ENCODE measurements at places on chromosomes 6 and 20.
A peak's percentile ranks its signal among the peaks of the same experiment; 100 is the strongest.

DNA sequence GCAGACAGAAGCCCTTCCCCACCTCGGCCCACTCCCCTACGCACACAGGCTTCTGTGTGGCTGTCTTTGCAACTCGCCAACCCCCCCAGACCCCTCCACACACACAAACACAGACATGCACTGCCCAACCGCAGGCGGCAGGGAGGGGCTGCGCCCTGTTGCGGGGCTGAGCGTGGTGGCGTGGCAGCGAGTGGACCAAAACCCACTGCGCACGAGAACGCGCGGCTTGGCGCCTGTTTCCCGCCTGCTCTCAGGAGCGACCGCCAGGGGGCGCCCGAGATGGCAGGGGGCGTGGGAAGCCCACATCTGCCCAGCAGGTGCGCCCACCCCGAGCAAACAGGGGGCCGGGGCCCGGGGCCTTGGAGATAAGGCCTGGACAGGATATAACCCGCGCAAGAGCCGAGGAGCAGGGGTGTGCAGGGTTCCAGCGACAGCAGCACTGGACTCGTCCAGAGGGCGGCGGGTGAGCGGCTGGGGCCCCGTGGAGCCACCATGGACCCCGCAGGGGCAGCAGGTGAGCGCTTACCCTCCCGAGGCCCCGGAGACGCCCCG, at the start of gene RBPJL:
TSS of gene RBPJL (plus strand) at position 410 of the 552 bp plus-strand sequence. CDS start at position 493, 83 bp downstream.
- peak; percentile 41 for DNase-seq

DNA sequence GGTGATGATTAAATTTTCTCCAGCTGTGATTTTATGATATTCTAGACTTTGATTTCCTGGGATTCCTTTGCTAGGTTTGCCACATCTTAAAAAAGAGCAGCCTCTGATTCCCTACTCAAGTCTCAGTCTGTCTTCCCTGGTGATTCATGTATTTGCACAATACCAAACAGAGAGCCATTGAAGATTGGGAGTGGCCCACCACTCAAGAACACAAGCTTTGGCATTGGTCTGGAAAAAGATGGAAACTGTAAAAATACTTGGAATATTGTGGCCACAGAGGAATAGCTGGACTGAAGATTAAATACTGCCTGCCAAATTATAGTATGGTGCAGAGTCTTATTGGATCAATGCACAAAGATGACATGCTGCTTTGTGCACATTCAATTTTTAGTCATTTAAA, 32.9 kb downstream of the PTCHD4 start:
- no peak for DNase-seq

GRCh38 chr6:111600588-111601445, 4.9 kb downstream of the TRAF3IP2 start:
- DNase-seq = no peak

GRCh38 chr6:35018746-35019145, 122.4 kb downstream of the TCP11 start:
- DNase-seq = no peak

- DNase-seq = no peak
Measured at GRCh38 chr6:19472850-19473249, 364.3 kb upstream of the ID4 start.

GRCh38 chr6:71224011-71224410, 64.6 kb upstream of the OGFRL1 start:
- DNase-seq = no peak

GRCh38 chr6:146682919-146683318, 84.1 kb downstream of the ADGB start:
- DNase-seq = no peak

DNA sequence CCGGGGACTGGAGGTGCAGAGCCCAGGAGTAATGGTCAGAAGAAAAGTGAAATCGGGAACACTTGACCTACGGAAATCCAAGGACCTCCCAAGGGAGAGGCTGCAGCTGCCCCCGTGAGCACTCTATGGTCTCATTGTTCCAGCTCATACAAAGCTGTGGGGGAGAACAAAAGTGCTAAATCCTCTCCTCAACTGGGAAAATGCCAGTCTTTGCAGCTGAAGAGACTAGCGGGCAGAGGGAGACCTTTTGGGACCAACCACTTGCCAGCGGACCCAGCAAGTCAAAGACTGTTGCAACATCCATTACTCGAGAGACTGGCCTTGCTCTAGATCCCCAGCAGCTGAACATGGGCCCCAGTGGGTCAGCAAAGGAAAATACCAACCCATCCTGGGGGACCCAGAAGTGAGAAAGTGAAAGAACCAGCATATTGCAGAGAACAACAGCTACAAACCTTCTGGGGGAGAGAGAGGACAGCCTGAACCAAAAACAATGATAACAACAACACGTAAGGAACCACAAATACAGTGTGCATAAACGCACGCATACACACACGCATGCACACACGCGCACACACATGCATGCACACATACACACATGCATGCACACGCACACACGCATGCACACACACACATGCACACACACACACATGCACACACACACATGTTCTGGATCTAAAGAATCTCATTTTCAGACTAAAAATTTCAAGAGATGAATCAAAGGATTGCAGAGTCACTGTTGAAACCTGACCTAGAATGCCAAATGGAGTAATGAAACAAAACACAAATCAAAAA, 24.7 kb upstream of the ELMO2 start:
- DNase-seq = no peak

- no peak for DNase-seq
Measured at GRCh38 chr6:24824142-24824938, 25.6 kb upstream of the ARMH2 start.

- DNase-seq = no peak
Measured at GRCh38 chr6:72419966-72420365, 201.9 kb upstream of the KCNQ5 start.

DNA sequence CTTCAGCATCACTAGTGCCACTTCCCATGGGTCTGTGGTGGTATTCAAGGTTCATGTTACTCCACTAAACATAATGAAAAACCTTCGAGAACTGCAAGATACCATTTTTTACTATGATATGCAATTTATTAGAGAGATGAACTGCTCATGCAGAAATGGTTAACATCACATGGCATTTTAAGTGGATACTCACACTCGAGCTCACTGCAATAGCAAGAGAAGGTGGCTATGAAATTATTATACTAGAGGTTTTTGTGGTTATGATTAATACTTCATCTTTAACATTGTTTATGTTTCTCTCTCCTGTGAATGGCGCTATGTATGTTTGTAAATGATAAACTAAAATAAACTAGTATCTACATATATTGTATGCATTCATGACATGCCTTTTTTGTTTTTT, 35.1 kb downstream of the SCAF8 start:
- no peak for DNase-seq

DNA sequence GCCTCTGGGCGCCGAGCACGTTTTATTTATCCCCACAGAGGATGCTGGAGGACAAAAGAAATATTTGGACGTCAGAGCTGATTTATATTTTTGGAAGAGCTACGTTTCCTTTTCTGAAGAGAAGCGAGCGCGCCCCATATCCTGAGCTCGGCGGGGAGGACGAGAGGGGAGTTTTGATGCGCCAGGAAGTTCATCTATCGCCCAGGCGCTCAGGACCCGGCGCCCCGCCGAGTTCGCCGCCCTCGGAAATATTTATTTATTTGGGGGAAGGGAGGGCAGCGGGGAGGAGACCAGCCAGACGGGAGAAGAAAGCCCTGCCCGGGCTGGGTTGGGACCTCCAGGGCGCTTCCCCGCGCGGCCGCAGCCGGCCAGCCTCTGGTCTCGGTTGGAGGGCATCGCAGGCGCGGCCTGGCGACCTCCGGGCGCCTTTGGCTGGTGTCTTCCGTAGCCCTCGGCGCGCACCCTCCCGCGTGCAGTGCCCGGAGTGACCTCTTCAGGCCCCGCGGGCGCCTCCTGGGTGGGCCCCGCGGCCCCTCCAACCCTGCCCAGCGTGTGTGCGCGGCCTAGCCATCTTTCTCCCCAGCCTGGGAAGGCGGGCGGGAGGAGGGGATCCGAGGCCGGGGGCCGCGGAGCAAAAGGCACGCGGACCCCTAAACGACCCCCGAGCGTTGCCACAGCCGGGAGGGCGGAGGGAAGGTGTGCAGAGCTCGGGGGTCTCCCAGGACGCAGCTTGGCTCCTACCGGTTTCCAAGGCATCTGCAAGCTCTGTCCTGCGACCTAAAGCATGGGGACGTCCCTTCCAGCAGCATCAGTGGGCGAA, 5.4 kb upstream of the FOXF2 start:
- DNase-seq = no peak

DNA sequence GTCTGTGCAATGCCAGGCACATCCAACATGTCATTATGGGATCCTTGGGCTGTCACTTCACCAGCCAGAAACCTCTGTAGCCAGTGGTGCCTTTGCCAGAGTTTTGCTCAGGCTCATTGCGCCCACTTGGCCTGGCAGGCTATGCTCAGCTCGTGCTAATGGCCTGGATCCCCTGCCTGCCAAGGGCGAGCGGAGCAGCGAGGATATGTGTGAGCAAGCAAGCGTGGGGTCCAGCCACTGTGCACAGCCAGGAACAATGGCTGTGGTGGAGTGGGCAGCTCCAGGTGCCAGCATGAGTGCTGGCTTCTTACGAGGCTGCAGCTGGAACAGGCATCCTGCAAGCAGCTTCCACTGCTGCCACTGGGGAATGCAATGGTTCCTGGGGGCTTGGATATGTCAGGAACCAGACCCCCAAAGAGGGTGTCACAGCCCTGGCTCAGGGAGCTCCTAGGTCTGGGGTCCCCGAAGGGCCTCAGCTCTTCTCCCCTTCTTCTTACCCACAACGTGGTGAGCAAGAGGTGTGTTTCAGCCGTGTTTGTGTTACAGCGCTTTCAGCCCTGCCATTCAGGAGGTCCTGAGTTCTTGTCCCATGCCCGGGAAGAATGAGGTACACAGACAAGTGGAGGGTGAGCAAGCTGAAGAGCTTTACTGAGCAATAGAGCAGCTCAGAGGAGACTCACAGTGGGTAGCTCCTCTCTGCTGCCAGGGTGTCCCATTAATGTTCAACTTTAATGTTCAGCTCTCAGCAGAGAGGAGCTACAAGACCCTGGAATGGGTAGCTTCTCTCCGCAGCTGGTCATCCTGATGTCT, 22.3 kb upstream of the TOP1 start:
- DNase-seq = no peak

DNA sequence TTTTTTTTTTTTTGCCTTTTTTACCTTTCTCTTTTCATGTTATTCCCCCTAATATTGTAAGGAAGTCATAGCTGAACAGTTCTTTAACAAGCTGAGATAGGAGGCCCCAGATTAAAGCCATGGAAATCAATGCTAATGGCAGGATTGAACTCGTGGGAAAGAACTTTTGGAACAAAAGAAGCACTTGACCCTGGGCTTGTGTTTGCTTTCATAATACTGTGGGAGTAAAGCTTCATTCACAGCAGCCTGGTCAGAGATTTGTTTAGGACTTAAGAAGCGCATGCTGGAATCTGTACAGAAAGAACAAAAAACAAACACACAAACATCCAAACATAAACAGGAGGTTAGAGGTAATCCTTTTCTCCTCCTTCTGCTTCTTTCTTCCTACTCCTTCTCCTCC, 5.1 kb downstream of the HEY2 start:
- no peak for DNase-seq
